NCI-H1092 (cell line): ENCODE measurements at places on chromosomes 16 and 17.

- DNase-seq, result no peak
These were observed 17.5 kb downstream of the NOS2 start for GRCh38 chr17:27782791-27783206.

DNA sequence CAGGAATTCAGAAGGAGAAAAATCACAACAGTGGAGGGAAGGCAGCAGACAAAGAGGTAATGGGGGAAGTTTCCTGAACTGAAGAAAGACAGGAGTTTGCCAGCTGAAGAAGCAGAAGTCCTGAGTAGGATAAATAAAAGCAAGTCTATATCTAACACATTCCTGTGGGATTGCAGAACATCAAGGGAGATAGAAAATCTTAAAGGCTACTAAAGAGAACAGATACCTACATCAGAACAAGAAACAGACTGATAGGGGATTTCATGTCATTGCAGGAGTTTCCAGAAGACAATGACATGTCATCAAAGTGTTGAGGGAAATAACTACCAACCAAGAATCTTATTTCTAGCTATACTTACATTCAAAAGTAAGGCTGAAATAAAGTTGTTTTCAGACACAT is 21.3 kb upstream of the CRYBA1 start:
- DNase-seq, result no peak

DNA sequence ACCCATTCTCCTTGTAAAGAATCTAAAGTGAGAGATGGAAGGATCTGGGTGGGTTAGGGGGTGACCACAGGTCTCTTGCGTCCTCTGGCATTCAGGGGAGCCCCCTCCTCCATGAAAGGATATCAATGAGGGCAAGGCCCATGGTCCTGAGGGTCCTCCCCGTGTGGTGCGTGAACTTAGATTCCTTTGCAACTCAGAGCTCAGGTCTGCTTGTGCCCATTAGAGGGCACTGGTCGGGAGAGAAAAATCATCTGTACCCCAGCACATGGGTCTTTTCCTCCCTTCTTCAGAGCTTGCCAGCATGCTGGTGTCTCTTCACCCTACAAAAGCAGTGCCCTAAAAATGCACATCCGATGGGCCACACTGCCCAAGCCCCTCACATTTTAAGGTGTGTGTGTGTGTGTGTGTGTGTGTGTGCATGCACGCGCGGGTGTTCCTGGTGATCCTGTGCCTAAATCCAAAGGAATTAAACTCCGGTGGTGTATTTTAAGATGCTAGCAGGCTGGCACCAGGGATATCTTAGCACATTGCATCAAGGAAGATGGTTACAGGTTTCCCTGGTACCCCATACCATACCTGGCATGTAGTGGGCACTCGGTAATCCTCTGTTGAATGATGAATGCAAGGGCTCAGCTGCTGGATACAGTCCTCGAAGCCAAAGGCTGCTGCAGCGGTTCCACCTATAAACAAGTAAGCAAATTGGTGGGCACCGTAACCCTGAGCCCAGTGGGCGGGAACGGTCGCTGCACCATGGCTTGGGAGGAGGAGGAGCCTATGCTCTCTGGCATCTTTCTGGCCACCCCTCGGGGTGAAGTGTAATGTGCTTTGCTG is 4.7 kb downstream of the C1QTNF1 start:
- DNase-seq, result no peak

DNA sequence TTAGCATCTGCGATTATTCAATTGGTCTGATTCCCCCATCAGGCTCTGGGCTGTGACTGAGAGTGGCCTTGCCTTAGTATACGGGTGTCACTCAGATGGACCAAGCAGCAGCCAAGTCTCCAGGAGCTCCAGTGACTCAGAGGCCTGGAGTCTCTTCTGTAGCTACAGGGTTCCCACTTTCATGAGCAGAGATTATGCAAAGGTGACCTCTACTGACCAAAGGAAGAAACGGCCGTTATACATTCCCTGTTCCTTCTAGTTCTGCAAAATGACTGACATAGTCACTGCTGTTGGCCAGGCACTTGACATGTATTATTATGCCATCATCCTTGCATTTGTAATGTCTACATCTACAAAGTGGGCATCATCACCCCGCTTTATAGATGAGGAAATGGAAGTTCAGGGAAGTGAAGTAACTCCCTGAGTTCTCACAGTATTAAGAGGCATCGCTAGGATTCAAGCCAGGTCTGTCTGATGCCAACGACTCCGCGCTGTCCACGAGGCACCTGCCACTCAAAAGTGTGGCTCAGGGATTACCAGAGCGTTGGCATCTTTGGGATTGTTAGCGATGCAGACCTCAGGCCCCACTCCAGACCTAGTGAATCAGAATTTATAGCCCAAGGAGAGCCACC is 23.3 kb downstream of the SLC38A7 start:
- peak; percentile 28 for DNase-seq

DNA sequence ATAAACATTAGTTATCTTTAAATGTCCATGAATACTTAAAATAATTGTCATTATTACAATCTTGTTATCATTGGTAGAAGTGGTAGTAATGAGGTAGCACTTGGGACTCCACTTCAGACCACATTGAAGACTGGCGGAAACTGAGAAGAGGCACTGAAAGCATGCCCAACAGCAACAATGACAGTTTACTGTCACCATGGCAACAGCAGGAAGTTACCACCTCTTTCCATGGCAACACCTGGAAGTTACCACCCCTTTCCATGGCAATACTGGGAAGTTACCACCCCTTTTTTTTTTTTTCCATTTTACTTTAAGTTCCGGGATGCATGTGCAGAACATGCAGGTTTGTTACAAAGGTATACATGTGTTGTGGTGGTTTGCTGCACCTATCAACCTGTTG is 494.9 kb upstream of the RBFOX1 start:
- no peak for DNase-seq

- no peak for DNase-seq
These were observed 44.2 kb upstream of the ZNF423 start for GRCh38 chr16:49899991-49900695.

DNA sequence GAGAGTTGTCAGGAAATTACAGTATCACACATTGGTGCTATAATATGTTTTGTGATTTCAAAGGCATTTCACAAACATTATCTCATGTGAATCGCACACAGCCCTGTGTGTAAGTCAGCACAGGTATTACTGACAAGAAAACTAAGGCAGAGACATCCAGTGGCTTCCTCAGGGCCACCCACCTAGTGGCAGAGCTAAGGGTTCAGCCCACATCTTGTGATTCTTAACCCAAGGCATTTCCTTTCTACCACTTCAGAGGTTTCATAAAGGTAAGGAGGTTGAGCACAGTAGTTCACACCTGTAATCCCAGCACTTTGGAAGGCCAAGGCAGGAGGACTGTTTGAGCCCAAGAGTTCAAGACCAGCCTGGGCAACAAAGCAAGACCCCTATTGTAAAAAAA is 58.2 kb downstream of the STX8 start:
- no peak for DNase-seq

DNA sequence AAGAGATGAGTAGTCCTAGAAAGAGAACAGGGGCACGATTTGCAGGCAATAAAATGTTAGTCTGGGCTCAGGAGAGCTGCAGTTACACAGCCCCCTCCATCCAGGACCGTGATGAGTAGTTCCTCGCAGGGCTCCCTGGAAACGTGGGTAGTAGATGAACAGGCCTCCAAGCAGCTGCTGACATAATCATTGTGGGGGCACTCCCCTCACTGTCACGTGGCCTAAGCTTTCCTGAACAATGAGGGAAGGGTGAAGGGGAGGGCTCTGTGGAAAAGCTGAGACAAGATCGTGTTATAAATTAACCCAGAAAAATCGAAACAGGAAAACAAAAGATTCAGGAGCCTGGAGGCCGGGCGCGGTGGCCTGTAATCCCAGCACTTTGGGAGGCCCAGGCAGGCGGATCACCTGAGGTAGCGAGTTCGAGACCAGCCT is 1.3 kb upstream of the PER1 start:
- no peak for DNase-seq

DNA sequence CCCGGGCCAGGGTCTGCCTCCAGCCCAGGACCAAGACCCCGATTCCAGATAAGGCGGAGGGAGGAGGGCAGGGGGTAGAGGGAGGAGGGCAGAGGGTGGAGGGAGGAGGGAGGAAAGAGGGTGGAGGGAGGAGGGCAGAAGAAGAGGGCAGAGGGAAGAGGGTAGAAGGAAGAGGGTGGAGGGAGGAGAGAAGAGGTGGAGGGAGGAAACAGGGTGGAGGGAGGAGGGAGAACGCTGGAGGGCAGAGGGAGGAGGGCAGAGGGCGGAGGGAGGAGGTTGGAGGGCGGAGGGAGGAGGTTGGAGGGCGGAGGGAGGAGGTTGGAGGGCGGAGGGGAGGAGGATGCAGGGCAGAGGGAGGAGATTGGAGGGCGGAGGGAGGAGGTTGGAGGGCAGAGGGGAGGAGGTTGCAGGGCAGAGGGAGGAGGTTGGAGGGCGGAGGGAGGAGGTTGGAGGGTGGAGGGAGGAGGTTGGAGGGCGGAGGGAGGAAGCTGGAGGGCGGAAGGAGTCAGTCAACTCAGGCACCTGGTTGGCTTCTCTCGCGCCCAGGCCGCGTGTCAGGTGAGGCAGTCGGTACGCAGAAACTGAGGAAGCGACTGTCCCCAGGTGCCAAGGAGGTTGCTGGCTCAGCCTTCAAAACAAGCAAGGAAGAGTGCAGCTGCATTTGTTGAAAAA is 65.2 kb downstream of the KLHDC4 start:
- no peak for DNase-seq

DNA sequence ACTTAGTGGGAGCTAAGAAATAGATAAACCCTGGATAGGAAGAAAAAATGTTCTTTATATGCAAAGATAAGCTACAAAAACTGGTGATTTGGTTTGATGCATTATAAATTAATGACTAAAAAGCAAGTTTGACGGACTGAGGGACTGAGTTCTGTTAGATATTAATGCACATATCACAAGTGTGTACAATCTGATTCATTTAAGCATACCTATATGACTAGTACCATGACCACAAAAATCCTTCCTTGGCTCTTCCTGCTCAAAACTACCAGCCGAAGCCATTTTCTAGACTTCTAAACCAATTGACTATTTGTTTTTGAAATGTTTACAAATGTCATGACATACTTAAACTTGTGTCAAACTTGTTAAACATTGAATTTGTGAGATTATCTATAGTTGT is 374.5 kb upstream of the MON1B start:
- DNase-seq, result no peak

DNA sequence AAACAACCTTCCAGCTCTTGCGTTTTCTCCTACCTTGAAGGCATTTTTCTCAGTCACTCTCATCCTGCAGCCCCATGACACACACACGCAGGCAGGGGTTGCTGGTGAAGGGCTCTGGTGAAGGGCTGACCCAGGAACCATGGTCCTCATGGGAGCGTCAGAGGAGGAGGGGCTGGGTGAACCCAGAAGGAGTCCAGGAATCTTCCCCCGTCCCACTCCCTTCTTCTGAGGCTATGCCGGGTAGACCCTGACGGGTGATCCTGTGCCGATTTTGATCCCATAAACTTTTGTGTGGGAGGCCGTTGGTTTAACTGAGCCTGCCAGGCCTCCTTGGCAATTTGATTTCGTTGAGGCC is 278.4 kb upstream of the FOXF1 start:
- no peak for DNase-seq

- DNase-seq, result no peak
These were observed 19.9 kb upstream of the JPH3 start for GRCh38 chr16:87582216-87582965.

DNA sequence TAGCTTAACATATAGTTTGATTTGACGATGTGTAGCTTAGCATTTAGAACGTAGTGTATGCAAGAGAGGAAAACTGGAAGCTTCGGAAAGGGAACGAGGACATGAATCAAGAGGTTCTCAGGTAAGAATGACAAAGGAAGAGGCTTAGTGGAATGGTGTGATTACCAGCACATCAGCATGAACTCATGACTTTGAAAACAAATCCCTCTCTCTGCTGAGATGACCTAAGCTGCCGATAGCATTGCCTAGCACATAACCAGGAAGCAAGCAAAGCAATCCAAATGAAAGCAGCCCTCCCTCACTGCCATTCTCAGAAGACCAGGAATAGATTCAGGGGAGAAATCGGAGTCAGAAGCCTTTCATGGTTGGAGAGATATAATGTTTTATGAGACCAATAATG is 51.3 kb upstream of the CCL1 start:
- no peak for DNase-seq

DNA sequence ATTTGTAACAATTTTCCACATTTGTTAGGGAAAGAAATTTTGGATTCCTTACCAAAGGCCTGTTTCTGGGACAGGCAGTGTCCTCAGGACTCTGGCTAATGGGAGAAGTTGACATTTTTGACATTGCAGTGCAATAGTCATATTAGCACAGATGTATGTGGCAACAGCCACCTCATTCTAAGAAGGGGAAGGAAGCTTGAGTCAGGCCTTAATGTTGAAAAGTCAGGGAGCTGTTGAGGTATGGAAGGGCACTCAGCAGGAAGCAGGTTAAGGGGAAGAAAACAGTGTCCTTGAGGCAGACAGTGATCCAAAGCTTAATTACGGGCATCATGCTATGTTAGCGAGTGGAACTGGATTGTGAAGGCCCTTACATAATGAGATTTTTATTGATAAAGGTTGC is 20.9 kb downstream of the AKTIP start:
- no peak for DNase-seq

DNA sequence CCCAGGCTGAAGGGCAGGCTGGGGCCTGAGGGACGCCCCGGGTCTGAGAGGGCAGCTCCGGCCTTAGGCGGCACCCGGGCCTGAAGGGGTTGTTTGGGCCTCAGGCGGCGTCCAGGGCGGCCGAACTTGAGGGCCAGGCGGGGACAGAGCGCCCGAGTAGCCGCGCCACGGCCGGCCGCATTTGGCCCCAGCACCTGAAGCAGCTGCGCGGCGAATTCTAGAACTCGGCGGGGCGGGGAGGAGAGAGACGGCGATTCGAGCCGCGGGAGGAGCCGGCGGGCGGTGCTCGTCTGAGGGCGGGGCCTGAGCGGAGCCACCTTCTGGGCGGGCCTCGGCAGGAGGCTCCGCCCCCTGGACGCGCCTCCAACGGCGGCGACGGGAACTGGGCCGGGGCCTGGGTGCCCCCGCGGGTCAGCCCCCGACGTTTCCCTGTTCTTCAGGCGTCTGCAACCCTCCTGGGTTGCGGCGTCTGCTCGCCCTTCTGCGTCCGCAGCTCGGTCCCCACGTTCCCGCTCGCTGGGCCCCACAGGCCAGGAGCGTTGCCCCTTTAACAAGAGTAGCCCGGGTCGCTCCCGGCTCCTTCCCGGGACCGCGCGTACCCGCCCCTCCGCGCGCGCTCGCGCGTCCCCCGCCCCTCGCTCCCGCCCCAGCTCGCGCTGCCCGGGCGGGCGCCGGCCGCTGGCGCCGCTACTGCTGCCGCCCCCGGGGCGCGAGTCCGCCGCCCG is at the start of the genes INCA1 and KIF1C:
INCA1 (minus strand) TSS at position 221 of the 725 bp plus-strand sequence. CDS start 3,085 bp downstream, outside the sequence.
KIF1C (plus strand) TSS at position 649 of the 725 bp plus-strand sequence. CDS start 2,297 bp downstream, outside the sequence.
- peak; percentile 71 for DNase-seq

GRCh38 chr17:82528484-82529265 is 9.1 kb downstream of the FOXK2 start:
- DNase-seq, result no peak

GRCh38 chr17:46991617-46992016 is 12.6 kb upstream of the RPRML start:
- DNase-seq, result no peak

DNA sequence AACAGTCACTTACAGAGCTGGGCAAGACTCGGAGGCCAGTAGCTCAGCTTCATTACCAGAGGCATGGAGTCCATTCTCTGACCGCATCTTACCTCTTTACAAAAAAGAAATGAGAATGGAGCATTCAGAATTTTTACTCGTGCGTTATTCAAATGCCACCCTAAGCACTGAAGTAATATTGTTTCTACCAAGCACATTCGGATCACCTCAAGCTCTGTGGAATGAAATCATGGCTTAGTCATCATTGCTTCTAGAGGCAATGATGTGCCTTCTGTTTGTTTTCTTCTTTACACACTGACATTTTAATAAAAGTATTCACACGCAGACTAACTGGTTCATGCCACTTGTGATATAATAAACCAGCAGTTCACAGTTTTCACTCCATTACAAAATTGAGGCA is 206.8 kb downstream of the PHKB start:
- DNase-seq, result no peak
